ENCODE measurements at places on chromosomes 2 and 18.

- no peak for DNase-seq
Observed at GRCh38 chr2:68434981-68435380, 32.1 kb downstream of the FBXO48 start.

DNA sequence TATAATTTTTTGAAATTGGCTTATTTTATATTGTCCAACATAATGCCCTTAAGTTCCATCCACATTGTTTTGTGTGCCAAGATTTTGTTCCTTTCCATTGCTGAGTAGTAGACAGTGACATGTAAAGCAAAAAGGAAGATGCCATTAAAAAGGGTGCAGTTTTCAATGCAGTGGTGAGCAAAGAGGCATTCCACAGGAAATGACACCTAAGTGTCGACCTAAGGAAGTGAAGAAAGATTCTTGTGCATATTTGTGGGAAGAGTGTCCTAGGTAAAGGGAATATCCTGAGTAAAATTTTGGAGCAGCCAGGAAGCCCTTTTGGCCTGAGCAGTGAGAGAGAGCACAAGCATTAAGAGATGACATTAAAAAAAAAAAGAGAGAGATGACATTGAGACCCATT lies 1099.9 kb downstream of the DPP10 start:
- no peak for DNase-seq

DNA sequence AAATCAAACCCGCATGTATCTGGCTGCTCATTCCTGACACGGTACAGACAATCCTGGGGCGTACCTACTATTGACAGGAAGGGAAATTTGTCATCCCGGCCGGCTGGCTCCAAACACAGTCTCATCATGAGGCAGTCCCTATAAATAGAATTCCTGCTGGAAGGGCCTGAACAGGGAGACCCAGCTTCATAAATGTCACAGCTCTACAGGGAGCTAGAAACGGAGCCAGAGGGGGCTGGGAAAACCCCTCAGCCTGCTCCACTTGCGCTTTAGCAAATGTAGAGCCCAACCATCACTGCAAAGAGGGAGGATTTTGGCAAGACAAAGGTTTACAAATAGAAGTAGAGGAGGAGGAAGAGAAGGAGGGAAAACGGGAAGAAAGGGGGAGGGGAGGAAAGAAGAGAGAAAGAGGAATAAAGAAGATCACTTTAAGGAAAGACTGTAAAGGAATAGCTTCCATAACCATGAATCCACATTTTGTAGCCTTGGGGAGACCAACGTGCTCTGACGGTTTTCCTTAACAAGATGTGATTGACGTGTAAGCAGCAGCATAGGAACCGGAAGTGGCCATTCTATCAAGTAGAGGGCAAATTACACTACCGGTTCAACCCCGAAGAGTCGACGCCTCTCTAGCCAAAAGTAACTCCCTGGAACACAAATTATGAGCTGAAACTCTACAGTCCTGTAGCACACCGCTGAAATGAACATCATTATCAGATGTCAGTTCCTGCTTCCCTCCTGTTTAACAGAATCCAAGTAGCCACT lies 56.8 kb upstream of the TTN start:
- no peak for DNase-seq

DNA sequence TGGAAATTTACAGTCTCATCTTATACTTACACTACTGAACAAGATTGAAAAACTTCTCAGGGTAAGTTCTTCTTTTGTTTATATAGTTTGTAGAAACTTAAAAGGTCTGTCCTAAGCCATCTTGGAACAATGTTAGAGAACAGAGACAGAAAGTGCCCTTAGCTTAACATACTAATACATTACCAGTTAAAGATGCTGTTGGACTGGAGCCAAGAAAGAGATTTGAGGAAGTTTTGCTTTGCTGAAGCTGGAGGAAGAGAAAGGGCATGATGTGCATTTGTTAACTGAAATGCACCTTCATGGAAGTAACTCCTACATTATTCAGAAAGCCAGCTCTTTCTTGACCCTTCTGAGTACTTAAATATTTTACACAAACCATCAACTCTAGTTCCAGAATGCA lies 66.5 kb upstream of the TNFRSF11A start:
- no peak for DNase-seq

DNA sequence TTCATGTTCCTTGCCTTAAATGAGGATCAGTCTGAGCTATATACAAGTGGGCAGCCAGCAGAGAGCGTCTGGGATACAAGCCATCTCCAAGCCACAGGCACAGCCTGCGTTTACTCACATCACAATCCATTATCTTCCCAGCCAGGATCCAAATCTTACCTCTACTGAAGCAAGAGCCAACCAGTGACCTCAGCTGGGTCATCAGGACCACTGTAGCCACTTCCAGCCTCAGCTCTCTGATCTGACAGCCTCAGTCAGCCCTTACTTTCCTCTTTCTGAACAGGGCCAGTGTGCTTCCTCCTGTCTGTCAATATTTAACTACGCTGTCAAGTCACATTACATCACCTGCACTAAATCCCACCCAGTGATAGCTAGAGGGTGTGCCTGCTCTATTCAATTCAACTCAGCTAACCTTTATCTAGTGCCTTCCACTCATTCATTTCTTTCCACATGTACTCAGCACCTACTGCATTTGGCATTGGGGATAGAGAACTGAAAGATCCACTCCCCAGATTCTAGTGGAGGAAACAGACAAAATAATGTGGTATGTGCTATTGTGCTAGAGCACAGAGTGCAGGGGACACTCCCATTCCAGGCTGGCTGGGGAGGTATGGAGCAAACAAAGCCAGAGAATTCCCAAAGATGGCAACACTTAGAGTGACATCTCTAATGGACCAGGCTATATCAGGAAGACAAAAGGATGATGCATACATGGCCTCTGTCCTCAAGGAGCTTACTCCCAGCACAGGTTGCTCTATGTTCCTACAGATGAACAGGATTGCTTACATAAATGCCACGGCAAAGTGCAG lies 146.5 kb downstream of the NCKAP5 start:
- no peak for DNase-seq

- DNase-seq: peak; percentile 6
Observed at GRCh38 chr2:199646439-199646838, 188.7 kb upstream of the SATB2 start.

GRCh38 chr2:205695460-205695991 lies 13.2 kb downstream of the NRP2 start:
- DNase-seq: no peak

GRCh38 chr2:191051825-191052778 lies 38.1 kb upstream of the STAT1 start:
- DNase-seq: no peak

GRCh38 chr2:101828673-101829334 lies 131.3 kb downstream of the MAP4K4 start:
- DNase-seq: no peak

DNA sequence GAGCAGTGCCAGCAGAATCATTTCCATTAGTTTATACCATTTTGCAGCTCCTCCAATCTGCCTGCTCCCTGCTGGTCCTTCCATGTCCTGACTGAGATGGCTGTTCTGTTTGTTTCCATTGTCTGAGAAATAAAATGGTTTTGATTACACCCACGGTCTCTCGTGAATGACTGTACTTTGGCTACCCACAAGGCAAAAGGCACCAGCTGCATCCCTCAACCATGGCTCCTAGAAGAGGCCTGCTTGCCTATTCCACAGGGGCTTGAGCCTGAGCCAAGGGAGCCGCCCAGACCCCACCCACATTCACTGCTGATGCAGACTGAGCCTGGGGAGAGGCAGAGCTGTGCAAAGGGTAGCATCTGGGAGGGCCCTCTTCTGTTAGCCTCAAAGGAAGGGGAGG lies 31.2 kb downstream of the MARCHF4 start:
- DNase-seq: no peak

- no peak for DNase-seq
Observed at GRCh38 chr2:170968205-170969003, 39.4 kb downstream of the GORASP2 start.

DNA sequence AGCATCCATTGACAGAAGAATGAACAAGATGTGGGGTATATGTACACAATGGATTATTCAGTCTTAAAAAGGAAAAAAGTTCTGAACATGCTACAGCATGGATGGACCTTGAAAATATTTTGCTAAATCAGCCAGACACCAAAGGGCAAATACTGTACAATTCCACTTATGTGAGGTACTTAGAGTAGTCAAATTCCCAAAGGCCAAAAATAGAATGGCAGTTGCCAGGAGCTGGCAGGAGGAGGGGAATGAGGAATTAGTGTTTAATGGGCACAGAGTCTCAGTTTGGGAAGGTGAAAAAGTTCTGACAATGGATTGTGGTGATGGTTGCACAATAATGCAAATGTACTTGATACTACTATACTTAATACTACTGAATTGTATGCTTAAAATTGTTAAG lies 193.2 kb downstream of the MBD2 start:
- DNase-seq: no peak

GRCh38 chr2:165401285-165401852 lies 68.1 kb upstream of the CSRNP3 start:
- peak; percentile 3 for DNase-seq

GRCh38 chr2:236809716-236810115 lies 240.1 kb downstream of the ACKR3 start:
- no peak for DNase-seq

- DNase-seq: peak; percentile 6
Observed at GRCh38 chr2:159249990-159250715, 36.4 kb downstream of the WDSUB1 start.

GRCh38 chr2:148817210-148817708 lies 57.8 kb upstream of the KIF5C start:
- no peak for DNase-seq

- no peak for DNase-seq
Observed at GRCh38 chr2:45128580-45128997, 119.3 kb upstream of the SIX2 start.

DNA sequence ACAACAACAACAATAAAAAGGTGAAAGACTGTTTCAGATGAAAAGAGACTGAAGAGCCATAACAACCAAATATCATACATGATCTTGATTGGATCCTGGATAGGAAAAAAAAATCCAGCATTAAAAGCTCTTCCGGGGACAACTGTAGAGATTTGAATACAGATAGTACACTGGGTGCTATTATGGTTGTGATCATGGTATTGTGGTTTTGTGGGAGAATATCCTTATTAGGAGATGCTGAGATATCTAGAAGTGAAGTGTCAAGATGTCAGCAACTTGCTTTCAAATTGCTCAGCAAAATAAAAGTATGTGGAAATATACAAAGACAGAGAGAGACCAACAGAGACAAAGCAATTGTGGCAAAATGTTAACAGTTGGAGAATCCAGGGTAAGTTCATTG lies 15.5 kb upstream of the SPATA3 start:
- no peak for DNase-seq

DNA sequence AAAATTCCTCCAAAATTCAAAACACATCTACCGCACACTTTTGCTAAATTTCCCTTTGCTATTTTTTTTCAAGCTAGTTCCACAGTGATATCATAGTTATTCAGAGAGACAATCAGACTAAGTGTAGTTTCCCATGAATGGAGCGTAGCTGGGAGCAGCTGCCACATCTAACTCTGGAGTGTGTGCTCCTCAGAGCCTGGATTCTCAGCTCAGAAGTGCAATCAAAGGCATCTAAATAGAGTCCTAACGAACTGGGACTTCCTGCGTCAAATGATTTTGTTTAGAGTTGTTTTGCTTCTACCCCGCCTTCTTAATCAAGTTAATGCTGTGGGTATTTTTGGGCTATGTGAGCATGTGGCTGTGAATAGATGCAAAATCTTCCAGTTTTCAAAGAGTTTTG lies 160.3 kb downstream of the TMEM18 start:
- DNase-seq: no peak

- DNase-seq: no peak
Observed at GRCh38 chr2:141767051-141767450, 363.8 kb downstream of the LRP1B start.

DNA sequence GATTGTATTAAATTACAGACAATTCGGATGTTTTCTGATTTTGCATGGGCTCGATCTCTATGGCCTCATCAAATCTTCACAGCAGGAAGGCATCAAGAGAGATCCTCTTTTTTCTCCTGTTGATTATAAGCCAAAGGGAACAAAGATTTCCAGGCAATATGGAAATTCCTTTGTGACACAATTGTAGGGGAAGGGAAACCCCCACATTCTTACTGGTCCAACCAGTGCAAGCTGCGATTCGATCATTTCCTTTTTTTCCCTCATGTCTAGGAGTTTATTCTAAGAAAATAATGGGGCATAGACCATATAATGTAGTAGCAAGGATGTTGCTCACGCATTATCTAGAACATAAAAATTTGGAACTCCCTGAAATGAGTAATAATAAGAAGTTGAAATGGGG lies 87.7 kb downstream of the LYPD6 start:
- DNase-seq: no peak

DNA sequence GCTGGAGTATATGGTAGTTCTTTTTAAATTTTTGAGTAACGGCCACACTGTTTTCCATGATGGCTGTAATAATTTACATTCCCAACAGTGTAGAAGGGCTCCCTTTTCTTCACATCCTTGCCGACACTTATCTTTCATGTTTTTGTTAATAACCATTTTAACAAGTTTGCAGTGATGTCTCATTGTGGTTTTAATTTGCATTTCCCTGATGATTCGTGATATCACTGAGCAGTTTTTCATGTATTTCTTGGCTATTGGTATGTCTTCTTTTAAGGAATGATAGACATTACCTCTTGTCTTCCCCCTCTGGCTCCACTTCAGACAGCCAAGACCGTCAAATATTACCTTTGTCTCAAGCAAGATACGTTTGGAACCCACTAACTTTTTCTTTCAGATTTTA lies 371.1 kb upstream of the NRP2 start:
- DNase-seq: no peak

DNA sequence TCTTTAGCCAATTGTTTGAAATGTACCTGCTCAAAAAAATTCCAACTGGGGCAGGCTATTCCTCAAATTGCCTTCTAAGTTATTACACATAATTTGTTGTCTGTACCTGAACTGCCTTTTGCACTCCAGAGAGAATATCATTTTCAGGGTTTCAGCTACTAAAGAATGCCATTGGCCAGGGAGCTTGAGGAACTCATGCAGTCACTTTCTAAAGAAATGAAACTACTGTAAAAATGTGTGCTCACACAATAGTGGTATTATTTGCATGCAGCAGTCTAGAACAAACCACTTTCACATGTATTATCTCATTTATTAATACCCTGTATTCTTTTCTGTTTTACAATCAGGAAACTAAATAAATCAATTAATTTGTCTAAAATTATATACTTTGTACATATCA lies 152.2 kb downstream of the PID1 start:
- peak; percentile 9 for DNase-seq
